ENCODE measurements at places on chromosomes 12 and 14.

- no peak for DNase-seq
Observed at GRCh38 chr14:96095058-96095457, 55.9 kb downstream of the C14orf132 start.

DNA sequence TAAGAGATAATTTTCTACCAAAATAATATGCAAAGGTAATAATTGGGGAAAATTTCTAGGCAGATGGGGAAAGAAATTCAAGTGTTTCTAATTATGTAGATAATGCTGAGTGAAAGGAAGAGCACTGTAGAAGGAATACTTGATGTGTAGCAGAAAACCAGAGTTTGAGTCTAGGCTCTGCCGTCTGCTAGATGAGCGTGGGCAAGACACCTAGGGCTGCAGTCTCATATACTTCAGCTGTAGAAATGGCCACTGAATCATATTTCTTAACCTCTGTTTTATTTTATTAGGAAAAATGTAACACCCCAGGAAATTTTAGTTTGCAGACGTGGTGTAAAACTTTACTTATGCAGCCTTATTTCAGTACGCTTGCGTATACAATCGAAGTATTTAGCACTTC lies 59.8 kb upstream of the SLC38A2 start:
- no peak for DNase-seq

DNA sequence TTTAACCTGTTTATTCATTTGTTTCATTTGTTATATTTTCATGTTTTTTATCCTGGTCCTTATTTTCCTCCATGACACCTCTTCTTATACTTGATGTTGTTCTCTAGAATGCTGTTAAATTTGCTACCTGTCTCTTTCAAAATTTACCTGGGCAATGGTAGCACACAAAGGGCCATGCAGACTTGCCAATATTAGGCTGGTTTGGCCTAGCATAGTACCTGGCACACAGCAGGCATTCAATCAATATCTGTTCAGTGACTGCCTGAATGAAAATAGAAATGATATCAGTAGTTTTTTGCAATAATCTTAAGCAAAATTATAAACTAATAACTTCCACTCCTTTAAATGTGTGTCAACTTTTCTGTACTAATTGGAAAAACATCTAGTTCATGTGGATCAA lies 325.1 kb downstream of the APAF1 start:
- DNase-seq: no peak

- DNase-seq: no peak
Observed at GRCh38 chr12:68231229-68231628, 5.6 kb upstream of the IL26 start.

GRCh38 chr14:104888489-104889374 lies 23.7 kb downstream of the CEP170B start:
- no peak for DNase-seq
